ENCODE measurements at places on chromosomes 6 and 20.

GRCh38 chr20:1463971-1464570 is 2.6 kb downstream of the NSFL1C start:
- DNase-seq: no peak

DNA sequence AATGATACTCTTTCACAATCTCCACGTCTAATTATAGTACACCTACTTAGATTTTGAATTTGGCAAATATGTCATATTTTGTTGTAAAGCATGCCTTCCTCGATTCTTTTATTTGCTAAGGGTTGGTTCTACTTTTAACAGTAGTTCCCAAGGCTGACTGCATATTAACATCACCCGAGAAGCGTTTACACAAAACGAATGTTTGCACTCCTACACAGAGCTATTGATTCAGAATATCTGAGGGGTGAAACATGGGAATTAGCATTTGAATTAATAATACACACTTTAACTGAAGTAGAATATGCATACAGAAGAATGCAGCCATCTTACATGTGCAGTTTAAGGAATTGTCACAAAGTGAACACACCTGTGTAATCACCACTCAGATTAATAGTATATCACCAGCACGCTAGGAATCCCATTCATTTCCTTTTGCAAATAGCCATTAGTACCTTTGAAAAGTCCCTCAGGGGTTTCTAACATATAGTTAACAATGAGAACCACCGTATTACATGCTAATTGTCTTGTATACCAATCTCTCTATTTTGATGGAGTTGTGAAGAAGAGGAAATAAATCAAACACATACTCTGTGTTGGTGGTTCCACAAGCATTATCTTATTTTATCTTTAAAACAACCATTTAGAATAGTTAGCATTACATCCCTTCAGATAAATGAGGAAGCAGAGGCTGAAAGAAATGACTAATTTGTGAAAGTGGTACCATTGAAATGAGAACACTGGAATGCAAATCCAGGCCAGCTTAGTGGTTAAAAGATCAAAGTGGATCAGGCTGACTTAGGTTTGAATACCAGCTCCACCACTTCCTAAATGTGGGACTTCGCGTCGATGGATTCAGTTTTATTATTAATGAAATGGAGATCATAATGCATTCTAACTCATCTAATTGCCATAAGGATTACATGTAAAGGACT is 317.6 kb downstream of the HDGFL1 start:
- no peak for DNase-seq

GRCh38 chr6:107714104-107714503 is 110.0 kb downstream of the SCML4 start:
- no peak for DNase-seq

DNA sequence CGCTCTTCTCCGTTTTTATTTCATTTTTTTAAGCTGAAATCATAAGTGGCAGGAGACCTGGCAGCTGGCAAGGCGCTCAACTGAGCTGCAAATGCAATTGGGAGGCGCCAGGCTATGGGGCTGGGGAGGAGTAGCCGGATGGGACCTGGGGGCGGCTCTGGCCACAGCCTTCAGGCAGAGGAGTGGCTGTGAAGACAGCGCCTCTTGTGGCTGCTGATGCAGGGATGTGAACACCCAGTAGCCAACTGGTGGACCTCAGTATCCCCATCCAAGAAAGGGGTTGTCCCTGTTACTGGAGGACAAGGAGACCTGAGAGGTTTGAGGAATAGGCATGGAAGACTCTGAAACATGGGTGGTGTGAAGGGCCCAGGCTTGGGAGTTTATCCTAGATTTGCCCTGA is 12.6 kb downstream of the KCNK17 start:
- no peak for DNase-seq

- no peak for DNase-seq
Measured at GRCh38 chr6:111200350-111201243, 113.3 kb downstream of the SLC16A10 start.

- DNase-seq: no peak
Measured at GRCh38 chr6:11700118-11700718, 78.4 kb downstream of the ADTRP start.

- DNase-seq: no peak
Measured at GRCh38 chr6:5956939-5957338, 49.8 kb downstream of the NRN1 start.

- no peak for DNase-seq
Measured at GRCh38 chr20:53608071-53608455, 14.4 kb upstream of the ZNF217 start.

- no peak for DNase-seq
Measured at GRCh38 chr6:122718616-122719015, 60.9 kb upstream of the FABP7 start.

DNA sequence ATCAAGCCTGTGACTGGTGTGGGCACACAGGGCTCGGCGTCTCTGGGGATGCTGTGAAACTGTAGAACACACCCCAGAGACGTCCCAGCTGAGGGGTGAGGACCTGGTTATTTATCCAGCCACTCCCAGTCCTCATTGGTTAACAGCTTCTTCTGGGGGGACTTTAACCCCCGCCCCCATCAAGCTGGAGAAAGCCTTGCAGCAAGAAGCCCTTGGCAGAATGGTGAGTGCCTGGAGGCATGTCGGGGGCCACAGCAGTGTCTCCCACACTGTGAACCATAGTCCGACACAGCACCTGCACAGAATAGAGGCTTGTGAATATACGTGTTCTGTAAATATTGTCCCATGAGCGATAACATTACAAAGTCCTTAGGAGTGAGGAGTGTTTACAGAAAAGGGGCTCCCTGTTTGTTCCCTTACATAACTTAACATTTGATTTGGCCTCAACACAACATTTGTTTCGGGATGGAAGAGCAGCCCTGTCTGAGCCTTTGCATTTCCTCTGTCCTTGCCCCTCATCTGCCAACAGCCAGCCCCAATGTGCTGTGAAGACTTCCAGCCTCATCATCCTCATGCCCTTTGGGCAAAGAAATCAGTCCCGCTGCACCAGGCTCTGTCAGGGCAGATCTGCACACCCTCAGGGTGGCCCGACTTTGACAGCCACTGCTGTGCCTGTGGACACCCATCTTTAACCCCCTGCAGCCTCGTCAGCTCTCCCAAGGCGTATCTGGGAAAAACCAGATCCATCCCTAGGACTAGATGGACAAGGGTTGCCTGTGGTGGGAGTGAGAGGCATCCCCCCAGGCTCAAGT is 2.2 kb upstream of the RRBP1 start:
- DNase-seq: no peak

DNA sequence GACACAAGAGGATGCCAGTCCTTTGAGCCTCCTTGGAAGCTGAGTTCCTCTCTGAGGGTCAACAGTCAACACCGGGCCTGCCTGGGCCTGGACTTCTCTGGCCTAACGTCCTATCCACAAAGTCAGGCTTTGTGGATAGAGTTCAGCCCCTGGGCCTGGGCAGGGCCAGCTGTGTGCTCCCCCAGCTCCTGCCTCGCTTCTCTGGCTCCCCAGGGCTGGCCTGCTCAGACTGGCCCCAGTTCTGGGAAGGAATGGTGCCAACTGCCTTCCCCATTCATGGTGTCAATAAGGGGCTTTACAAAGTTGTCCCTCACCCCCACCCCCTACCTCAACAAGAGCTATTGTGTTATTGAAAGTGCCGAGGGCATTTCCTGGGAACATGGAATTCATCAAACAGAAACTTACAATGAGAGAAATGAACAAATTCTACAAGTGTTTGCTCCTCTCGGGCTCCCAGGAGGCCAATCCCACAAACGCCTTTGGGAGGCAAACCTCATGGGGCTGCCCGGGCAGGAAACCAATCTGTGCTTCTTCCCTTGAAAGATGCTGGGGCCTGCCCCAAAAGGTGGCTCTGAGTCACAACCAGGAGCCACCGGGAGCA is 26.5 kb upstream of the PPP1R14C start:
- DNase-seq: no peak

GRCh38 chr6:104653781-104654180 is 205.9 kb downstream of the HACE1 start:
- no peak for DNase-seq

DNA sequence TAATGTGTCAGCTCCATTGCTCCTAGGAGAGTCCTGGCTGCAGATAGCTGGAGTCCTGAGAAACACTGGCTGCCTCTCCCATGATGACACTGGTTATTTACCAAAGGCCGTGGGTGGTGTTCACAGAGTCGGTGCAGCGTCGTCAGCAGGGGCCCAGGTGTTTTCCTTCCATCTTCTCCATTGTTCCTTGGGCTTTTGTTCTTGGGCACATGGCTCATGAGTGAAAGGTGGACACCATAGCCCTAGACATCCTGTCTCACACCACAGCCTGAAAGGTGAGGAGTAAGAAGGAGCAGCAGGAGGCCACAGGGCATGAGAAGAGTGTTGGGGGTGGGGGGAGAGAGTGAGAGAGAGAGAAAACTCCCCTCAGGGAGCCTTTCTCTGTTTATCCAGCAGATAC is 9.1 kb downstream of the CST5 start:
- DNase-seq: no peak

- no peak for DNase-seq
Measured at GRCh38 chr6:99232056-99232455, 117.4 kb downstream of the FAXC start.

DNA sequence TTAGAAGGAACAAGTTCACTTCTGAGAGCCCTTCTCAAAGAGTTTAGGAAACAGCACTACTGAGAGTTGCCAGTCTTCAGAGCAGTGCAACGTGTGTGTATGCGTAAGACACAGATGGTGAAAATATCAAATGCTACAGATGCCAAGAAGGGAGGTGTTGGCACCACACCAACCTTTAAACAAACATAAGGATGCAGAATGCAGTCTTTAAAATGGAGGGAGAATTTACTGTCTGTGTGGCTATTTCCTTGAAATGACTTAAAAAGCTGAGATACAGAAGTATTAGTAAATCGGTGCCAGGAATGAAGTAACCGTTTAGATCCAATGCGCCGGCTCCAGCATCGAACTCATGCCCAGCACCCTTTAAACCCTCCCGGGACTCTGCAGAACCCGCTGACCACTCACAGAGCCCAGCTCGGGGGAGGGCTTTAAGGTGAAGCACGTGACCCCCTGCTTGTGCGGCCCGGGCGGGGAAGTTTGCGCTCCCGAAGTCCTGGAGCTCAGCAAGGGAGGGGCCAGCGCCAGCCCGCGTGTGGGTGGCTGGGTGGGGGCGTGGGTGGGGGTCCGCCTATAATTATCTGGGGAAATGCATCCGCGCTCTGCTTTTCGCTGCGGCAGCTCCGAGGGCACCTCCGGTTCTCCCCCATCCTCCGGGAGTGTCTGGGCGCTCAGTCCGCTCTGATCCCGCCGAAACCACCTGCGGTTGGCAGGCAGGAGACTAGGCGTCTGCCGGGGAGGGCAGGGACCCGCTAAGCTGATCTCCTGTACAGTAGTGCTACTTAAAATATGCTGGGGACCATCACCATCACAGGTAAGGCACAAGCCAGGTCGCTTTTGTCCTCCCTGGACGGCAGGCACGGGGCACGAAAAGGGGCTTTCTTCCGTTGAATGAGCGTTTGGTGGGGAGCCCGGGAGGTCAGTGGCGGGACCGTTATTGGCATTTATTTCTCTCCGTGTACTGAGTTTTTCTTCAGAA is 66.0 kb downstream of the ZBTB2 start:
- no peak for DNase-seq

DNA sequence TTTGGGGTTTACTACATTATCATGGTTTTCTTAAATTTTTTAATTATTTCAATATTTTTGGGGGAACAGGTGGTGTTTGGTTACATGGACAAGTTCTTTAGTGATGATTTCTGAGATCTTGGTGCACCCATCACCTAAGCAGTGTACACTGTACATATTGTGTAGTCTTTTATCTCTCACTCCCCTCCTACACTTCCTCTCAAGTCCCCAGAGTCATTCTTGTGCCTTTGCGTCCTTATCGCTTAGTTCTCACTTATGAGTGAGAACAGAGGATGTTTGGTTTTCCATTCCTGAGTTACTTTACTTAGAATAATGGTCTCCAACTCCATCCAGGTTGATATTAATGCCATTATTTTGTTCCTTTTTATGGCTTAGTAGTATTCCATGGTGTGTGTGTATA is 130.9 kb upstream of the CD93 start:
- DNase-seq: no peak

- no peak for DNase-seq
Measured at GRCh38 chr20:17963114-17963897, 5.3 kb downstream of the SNX5 start.

DNA sequence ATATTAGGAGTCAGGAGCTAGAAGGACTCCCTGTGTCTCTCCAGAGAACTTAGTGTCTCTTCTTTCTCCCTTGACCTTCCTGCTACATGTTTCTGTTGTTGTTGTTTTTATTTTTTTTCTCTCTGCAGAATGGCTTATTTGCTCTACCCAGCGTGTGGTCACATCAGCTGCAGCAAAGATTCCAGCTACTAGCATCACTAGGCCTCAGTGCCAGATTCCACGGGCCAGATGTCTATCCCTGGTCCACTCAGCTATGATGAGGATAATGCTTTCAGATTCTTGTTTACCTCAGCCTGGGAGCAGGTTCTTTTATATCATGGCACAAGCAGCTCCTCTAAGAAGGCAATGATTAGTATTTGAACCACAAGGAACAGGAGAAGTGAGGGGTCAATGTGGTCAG is 110.0 kb downstream of the PLCB1 start:
- DNase-seq: no peak

DNA sequence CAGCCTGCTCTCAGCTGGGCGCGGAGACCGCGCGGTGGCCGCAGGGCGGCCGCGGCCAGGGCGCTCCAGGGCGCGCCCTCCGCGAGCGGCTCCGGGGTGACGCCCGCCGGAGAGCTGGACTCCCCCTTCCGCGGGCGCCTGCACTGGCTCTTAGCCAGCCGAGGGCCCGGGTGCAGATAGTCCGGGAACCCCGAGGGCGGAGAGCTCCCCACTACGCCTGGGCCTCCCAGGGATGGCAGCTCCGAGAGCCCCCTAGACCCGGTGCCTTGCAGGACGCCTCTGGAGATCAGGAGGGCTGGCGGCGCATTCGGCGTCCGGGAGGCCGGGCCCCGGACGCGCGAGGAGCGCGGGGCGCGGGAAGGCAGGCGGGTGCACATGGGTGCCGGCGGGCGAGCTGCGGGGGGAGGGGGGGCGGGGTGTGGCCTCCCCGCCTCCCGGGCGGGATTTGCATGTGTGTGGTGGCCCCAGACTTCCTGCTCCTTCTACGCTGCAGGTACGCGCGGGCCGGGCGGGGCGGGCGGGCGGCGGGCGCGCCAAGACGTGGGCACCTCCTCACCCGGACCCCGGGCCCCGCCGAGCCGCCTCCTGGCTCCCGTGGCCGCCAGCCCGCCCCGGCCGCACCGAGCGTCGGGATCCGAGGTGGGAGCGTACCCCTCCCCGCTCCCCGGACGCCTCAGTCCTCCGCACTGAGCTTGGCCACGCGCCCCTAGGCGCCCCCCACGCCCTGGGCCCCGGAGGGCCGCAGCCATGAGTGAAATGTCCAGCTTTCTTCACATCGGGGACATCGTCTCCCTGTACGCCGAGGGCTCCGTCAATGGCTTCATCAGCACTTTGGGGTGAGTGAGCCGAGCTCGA is at the start of gene ITPR3:
Gene ITPR3 (plus strand): TSS at position 467 of the 855 bp plus-strand sequence. CDS start 281 bp downstream, at position 748.
- peak; percentile 54 for DNase-seq

GRCh38 chr6:144181639-144182038 is 31.3 kb downstream of the STX11 start:
- DNase-seq: no peak

DNA sequence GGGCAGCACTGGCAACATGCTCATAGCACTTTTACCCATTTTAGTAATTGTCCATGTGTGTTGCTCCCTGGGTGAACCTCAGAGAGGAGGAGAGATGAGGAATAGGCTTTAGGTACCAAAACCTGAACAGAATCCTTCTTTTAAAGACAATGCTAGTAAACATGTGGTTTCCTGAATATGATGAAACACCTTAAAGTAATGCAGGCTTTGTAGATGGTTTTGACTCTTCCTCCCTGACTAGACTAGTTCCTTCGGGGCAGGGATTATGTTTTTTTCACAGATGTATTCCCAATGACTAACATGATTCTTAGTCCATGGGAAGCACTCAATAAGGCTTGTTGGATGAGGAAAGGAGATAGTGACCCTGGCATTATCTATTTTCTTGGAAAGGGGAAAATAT is 367.6 kb upstream of the JAG1 start:
- DNase-seq: no peak

- no peak for DNase-seq
Measured at GRCh38 chr6:14841901-14842421, 403.9 kb upstream of the JARID2 start.
